ENCODE measurements at places on chromosomes 12 and 14.

GRCh38 chr14:93857081-93857480 is 68.8 kb upstream of the PRIMA1 start:
- peak; percentile 2 for DNase-seq

GRCh38 chr14:38469156-38469555 is 213.3 kb upstream of the CLEC14A start:
- no peak for DNase-seq

- DNase-seq: peak; percentile 83
Measured at GRCh38 chr12:116599285-116600136, 40.3 kb downstream of the MAP1LC3B2 start.

DNA sequence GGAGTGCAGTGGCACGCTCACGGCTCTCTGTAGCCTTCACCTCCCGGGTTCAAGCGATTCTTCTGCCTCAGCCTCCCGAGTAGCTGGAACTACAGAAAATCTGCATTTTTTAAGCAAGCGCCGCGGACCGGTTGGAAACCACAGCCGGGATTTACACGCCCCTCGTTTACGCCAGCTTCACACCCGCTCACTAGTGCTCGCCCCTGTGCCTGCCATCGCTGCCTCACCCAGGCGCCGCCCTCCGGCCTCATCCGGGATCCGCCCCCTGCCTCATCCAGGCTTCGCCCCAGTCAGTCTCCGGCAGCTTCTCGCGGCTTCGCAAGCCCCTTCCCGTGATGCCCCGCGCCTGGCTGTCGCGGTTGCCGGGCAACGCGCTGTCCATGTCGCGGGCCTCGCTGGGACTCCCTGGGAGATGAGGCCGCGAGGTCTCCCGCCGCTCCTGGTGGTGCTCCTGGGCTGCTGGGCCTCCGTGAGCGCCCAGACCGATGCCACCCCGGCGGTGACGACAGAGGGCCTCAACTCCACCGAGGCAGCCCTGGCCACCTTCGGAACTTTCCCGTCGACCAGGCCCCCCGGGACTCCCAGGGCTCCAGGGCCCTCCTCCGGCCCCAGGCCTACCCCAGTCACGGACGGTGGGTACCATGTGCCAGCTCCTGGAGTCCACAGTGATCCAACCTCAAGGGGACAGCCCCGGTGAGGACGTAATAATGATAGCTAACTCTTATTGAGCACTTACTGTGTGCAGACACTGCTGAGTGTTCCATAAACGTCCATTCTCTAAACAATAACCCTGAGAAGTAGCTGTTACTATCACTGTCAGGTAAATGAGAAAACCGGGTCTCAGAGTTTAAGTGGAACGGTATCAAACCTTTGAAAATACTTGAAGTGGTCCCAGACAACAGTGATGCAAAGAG is at the start of gene TCTN1:
TSS of gene TCTN1 (plus strand) at position 359 of the 914 bp plus-strand sequence. CDS start at position 413, 54 bp downstream.
- DNase-seq: peak; percentile 99

- no peak for DNase-seq
Measured at GRCh38 chr12:49039421-49040363, 20.9 kb downstream of the KMT2D start.

DNA sequence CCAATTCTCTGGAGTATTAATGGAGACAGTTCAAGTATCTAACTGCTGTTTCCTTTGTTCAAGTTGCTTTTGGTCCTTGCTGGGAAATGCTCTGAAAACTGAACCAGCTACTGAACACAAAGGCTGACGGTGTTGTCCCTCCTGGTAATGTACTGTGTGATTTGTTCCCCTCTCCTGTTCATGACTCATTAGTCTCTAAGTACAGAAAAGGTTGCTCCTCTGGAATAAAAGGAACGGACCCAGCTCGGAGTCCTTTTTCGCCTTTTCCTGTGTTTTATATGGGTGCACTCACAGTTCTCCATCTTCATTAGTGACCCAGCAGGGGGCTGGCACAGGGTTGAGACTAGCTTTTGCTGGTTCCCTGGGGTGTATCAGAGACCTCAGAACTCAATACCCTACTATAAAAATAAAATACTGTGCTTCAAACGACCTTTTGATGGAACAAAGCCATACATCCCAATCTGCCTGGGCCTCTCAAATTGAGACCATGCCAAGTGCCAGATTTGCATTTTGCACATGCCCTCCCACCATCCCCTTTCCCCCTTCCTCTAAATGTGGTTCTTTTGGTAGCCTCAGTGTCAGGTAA is 269.7 kb downstream of the RAD51B start:
- no peak for DNase-seq

DNA sequence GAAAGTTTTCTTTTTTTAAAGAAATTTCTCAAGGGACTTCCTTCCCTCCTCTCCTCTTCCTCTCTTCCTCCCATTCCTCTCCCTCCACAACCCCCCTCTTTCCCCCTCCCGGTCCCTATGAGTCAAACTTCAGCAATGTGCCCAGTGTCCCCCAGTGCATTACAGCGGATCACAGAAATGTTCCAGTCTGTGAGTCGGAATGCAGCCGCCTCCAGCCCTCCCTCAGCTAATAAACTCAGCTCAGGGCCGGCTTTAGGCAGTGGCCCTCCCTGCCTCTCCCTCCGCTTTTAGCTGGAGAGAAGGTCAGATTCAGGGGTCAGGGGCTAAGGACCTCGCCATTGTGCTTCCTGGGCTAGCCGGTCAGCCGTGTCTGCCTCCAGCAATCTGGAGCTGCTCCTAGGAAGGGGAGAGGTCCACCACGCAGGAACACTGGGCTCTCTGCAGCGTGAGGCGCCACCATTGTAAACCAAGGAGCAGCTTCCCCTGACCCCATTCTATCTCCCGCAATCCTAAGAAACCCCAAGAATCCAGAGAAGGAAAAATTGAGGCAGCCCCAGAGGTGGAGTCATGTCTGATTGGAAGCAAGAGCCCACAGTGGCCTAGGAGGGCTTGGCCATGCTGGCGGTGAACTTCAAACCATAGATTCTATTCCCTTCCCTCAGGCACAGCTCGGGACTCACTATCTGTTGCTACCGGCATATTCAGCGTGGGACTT is 1.1 kb upstream of the HDAC7 start:
- no peak for DNase-seq

DNA sequence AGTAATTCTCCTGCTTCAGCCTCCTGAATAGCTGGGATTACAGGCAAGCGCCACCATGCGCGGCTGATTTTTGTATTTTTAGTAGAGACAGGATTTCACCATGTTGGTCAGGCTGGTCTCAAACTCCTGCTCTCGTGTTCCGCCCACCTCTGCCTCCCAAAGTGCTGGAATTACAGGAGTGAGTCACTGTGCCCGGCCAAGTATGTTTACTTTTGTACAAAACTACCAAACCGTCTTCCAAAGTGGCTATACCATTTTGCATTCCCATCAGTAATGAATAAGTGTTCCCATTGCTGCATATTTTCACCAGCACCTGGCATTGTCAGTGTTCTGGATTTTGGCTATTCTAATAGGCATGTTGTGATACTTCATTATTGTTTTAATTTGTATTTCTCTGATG is 8.4 kb upstream of the KRT6A start:
- no peak for DNase-seq

DNA sequence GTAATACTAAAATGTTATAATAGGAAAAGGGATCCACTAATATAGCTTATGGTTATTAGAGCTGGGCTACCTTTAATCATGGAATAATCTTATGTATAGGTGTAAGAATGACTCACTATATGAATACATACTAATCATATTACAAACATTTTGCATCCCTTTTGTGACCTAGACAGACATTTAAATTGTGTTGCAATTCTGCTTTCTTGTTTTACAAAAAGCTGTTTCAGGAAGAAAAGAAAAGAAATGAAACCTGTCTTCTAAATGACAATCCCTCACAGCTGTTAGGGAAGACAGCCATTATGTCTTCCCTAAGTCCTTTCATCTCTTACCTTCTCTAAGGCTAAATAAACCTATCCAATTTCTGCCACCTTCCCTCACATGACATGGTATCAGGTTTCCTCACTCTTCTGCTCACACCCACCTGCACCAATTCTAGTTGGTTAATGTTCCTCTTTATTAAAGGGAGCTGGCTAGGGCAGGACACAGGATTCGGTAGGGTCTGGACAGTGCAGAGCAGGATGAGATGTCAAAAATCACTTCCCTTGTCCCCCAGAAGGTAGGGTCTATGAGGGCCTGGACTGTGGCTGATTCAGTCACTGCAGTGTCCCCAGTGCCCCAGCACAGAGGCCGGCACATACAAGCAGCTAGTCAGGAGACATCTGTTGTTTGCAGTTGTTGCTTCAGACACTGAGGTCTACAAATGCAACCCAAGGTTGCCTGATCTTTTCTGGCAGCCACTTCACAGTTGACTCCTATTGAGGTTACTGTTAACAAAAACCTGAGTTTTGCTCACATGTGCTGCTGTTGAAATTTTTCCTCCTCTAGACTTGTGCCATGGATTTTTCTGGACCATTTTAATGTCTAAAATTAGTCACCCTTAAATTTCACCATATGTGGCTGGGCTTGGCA is 3.7 kb downstream of the DHRS7 start:
- DNase-seq: no peak

DNA sequence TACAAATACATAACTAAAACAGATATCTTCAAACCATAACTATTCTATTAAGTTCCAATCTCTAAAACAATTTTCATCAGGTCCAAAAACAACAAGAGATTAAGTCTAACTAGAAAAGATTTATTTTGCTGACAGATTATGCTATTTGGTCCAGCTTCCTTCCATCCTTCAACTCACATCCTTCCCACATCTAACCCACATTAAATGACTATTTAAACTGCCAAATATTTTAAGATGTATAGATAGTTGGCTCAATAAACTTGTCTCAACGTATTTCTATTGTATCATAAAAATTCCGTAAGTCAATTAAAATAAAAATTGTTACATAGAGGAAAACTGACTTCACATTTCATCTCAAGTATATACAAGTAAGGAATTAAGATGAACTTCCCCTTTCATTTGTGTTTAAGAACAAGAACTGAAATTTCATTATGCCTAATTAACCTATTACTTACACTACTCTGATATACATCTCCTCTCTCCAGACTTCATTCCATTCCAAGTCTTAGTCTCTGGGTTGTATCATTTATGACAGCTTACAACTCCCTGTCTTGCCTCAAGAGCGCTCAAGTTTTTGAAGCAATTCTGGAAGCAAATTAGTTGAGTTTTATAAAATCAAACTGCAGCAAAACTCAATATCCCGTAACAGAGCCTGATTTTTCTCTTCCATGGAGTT is 25.4 kb downstream of the PAWR start:
- no peak for DNase-seq

GRCh38 chr12:20105943-20106342 is 262.4 kb upstream of the PDE3A start:
- DNase-seq: no peak

DNA sequence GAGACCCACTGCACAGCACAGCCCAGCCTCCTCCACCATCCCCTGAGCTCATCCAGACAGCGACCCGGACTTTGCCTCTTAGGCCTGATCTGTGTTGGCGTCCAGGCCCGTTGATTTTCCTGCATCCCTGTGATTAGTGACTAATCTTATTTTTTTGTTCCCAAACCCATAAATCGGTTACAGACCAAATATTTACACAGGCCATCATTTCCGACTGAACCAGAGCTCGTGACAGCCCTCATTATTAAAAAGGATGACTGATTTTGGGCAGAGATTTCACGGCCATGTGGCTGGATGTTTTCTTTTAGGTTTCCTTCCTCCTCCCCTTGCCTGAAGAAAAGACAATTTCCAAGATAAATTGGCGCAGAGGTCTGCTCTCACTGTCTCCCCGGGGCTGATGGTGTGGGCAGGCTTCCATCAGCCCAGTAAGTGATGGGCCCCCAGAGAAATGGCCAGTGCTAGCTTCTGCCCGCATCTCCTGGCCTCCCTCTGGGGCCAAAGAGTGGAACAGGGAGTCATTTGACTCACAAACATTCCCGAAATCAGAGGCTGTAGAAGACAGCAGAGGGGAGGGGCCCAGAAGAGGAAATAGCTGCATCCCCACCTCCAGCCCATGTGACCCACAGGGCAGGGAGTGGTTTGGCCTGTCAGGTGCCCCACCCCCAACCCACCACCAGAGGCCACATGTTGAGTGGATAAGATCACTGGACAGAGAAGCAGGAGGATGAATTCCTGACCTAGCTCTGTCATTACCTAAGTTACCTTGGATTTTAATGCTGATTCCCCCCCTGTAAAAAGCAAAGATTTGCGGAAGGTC is 283.5 kb downstream of the KSR2 start:
- no peak for DNase-seq

- peak; percentile 85 for DNase-seq
Measured at GRCh38 chr12:45216230-45216982, 511 bp downstream of the ANO6 start.

DNA sequence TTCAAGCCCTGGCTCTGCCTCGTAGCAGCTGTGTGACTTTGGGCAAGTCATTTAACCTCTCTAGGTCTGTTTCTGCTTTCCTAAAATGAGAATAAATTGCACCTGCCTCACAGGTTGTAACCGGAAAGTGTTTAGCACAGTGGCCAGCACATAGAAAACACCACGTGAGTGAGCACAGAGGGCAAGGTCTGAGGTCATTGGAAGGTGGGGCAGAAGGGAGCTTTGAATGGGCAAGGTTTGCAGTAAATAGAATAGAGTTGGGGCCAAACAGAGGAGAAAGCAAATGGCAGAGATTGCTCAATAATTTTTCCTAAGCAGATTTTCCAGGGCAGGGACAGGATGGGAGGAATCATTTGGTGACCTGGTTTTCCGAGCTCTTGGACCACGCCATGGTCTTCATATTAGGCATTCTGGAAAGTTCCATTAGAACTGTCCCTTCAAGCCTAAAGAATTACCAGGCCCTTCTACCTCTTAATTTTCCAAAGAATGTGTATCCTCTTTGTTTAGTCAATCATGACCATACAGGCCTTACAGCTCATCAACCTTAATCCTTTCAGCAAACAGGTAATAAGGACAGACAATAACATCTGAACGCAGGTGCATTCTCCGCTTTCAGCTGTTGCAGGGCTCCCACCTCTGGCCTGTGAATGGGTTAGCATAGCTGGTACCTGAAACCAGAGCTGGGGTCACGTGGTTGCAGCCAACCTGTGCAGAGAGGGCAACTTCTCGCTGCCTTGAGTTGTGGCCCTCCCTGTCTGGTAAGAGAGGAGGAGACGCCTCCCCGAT is 53.8 kb downstream of the VWF start:
- no peak for DNase-seq

GRCh38 chr14:100092832-100093231 is 27.6 kb downstream of the EVL start:
- peak; percentile 5 for DNase-seq

GRCh38 chr12:84136862-84137367 is 775.7 kb downstream of the SLC6A15 start:
- no peak for DNase-seq

DNA sequence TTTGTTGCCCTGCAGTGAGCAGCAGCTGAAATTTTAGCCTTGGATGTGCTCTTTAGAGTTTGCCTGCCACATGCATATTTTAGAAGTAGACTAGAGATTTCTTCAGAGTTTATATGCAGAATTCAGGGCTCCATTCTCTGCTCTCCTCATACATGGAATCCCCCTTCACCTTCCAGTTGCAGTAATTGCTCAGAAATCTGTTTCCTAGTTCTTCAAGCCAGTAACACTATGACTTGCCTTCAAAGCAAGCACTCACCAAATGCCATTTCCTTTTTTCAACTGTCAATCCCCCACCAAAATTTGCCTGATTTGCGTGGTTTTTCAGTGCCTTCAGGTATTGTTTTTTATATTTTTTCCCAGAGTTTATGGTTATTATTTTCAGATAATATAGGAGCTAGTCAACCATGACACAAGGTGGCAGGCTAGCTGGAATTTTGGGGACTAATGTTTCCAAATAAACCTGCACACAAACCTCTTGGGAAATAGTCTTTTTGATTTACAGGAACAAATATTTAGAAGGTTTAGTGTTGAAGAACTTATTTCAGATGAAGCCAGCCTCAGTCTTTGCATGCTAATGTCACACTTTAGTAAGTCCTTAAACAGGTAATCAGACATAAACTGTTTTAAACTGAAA is 79.2 kb downstream of the ASCL1 start:
- DNase-seq: no peak
